Activated naive CD4-positive, alpha-beta T cell treated with anti-CD3 and anti-CD28 coated beads, Interleukin-2, amount 50 U/mL, for 72 hours (primary cell): ENCODE measurements at places on chromosomes 3 and 15.
A peak's percentile ranks its signal among the peaks of the same experiment; 100 is the strongest.

DNA sequence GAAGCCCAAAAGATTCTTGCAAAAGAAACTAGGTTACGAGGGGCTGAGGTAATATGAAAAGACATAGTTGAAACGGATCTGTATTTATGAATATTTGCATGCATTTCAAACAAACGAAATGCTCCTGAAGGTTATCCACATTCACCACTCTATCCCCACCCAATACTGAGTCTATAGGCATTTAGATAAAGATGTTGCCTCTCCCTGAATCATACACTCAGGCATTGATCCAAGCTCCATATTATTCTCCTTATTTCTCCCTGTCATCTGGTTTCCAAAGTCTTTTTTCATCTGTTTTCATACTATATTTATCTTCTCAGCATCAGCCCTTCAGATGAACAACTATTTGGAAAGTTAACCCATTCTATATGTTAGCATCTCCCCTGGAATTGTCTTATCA lies 492.5 kb upstream of the TGFBR2 start:
- no peak for DNase-seq

GRCh38 chr3:170429050-170429449 lies 10.4 kb downstream of the CLDN11 start:
- DNase-seq, result no peak

DNA sequence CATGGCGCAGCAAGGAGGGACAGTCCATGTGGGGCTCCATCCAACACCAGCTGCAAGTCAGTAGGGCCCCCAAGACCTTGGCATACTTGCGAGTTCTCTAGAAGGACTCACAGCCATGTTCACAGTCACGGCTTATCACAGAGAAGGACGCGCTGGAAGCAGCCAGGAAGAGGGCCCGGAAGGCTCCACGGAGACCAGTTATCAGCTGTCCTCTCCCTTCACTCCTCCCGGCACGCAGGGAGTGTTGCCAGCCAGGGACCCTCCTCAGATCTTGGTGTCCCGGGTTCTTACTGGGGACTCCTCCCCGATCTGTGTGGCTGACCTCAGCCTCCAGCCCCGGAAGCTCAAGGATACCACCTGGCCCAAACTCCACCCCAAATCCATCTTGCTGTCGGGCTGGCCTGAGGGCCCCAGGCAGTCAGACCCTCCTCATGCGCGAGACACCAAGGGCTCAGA lies 68.0 kb downstream of the SLTM start:
- DNase-seq, result no peak

- no peak for DNase-seq
Observed at GRCh38 chr3:51063053-51063452, 322.0 kb upstream of the MANF start.

- DNase-seq, result no peak
Observed at GRCh38 chr3:133479895-133480669, 80.2 kb downstream of the BFSP2 start.

DNA sequence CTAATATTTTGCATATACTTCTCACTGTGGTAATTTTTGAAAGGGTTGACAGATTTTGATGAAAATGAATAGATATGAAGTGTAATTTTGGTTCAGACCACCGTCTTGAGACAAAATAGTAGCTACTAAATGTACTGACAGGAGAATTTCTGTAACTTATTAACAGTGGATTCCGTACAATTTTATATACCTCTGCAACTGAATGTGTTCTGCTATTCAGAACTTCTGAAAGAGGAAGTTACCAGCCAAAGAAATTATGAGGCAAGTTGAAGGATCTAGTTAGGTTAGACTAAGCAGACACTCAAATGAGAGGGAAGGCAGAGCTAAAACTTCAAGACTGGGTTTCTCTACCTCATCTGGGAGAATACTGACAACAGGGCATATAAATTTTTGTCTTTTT lies 29.4 kb downstream of the GAP43 start:
- DNase-seq, result no peak

DNA sequence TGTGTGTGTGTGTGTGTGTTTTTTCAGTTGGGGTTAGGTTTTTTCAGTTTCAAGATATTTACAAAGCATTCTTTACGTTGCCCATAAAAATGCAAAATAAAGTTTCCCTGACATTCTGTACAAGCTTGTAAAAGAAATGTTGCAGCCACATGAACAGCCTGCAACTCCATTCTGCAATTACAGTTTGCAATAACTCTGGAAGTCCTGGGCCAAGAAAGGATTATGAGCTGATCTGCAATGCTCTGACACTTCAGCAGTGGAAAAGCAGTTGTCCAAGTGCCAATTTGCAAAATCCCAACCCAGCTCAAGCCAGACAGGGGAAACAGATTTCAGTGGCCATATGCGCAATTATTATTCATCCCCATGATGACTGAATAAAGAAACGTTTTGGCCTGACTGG lies 322.1 kb downstream of the MEX3B start:
- no peak for DNase-seq

- no peak for DNase-seq
Observed at GRCh38 chr3:110495201-110495927, 576.3 kb upstream of the NECTIN3 start.

GRCh38 chr15:68536331-68537095 lies 42.3 kb upstream of the CORO2B start:
- DNase-seq, result no peak

GRCh38 chr3:97421565-97421964 lies 343.0 kb upstream of the ARL6 start:
- DNase-seq, result no peak

DNA sequence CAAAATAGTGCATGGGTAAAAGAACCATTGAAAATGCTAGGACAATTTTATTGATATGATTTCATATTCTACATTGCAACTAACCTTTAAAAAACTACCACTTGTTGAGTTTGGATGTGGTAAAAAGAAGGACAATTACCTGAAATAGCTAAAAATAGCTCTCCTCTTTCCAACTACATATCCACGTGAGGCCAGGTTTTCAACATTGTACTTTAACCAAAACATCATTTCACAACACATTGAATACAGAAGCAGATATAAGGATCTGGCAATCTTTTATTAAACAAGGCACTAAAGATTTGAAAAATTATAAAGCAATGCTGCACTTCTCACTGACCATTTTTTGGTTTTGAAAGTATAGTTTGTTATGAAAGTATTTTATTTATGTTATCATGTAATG lies 28.1 kb upstream of the MRPL3 start:
- DNase-seq, result no peak

- no peak for DNase-seq
Observed at GRCh38 chr3:147940405-147941193, 531.4 kb downstream of the ZIC1 start.

DNA sequence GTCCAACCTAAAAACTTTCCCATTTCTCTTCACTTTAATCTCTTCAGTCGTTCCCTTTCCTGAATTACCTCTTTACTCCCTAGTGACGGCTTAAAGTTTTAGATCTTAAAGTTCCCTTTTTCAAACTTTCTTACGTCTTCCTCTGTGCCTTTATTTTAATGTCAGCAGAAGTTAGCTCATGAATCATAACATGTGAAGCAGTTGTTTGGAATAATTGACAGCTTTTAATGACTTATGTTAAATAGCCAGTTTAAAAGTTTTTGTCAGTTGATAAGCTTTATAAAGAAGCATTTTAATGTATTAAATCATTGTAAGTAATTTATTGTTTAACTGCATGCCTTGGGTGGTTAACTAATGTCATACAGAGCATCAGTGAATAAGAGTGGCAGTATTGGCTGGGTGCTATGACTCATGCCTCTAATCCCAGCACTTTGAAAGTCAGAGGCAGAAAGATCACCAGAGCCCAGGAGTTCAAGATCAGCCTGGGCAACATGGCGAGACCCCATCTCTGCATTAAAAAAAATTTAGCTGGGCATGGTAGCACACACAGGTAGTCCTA lies 33.9 kb downstream of the PIK3CA start:
- DNase-seq, result no peak

DNA sequence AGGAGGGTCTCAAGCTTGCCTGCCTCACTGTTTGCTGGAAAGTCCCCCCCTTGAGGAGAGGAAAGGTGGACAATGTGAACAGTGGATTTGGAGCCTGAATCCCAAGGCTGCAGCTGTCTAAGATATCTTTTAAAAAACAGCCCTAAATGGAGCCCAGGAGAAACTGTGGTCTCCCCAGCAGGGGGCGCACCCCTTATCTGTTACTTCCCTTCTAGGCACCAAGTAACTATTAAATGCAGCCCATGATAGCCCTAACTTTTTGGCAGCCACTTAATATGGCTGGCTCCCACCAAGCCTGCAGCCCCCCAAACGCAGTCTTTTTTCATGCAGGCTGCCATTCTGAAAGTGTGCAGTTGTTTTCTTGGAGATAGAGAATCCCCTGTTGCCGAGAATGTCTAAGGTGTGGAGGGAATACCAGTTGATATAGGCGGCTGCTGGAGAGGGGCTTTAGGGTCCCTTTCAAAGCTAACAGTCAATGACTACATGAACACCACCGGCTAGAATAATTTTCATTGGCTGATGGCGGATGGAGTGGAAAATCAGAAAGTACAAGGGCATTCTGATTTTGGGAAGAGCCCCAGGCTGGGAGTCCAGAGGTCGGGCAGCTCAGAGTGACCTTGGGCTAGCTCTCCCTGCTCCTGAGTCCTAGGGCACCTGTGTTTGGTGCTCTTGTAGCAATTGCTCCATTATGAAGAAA lies 1.3 kb downstream of the RHCG start:
- DNase-seq, result peak; percentile 60

DNA sequence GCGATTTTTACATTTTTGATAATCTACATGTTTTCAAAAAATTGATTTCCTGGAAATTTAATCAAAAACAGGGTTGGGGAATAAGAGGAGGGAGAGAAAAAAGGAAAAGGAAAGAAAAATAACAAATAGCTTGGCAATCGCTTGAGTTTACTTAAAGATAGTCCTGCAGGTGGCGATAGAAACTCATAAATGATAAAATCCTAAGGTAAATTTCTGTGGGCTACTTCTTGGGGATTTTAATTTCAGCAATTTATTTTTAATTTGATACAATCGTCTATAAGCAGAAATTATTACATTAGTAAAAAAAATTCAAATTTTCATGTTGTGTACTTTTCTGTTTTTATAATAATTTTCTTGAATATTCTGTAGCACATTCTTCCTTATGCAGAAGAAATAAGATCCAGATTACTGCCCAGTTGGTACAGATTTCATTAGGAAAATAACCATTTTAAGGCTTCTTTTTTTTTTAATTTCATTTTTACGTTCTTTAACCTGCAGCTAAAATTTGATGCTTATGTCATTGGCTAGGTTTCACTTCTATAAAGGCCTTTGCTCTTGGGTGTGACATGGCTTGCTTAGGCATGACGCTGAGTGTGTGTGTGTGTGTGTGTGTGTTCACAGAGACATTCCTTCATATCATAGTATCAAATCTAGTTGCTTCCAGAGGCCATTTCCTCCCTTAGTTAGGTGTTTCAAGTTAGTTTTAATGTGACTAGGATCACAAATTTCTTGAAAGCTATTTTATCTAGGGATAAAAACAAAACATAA lies 181.8 kb downstream of the MCTP2 start:
- no peak for DNase-seq

DNA sequence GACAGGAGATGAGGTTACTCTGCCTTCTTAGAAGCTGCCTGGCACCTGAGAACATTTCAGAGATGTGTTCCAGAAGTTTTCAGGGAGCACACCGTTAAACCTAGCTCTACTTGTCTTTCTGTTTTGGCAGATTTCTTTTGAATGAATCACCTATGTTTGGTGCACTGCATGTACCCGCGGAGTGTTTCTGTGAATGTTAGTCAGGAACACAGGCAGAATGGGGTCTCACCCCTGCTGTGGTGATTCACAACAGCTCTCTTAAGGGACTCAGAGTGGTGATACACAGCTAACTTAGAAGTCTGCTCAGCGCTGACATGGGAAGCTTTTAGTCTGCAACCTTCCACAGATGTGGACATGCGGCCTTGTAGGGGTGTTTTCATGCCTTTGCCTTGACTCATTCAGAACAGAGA lies 24.0 kb downstream of the TSEN2 start:
- DNase-seq, result no peak

GRCh38 chr15:27271258-27271657 lies 300.3 kb downstream of the GABRG3 start:
- no peak for DNase-seq

DNA sequence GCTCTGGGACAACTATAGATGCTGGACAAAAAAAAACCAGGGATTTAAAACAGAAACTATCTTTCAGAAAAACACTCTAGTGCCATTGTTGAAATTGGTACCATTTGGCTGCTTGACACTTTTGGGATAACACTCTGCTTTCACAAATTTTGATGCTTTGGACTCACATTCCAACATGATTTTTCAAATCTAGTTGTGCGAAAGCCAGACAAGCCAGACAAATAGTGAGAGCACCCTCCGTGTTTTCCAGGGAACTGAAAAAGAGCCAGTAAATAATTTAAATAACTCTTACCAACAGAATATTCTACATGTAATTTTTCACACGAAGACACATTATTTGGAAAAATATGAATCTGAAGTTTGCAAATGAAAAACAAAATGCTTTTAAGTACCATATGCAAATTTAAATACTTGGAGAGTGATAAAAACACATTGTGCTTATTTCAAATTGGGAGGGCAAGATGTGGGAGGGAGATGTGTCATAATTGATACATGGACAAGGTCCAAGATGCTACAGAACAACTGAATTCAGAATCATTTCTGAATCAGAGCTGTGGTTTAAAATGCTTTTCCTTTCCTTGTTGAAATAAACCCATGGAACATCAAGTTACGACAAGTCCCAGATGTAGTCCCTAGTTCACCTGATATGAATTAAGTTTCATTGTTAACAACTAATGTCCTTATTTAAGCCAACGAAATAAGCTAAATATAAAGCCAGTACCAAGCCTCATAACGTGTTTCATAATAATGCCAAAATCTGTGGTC lies 144.2 kb upstream of the SOX2 start:
- no peak for DNase-seq

- no peak for DNase-seq
Observed at GRCh38 chr3:84893211-84893610, 65.6 kb upstream of the CADM2 start.

- DNase-seq, result no peak
Observed at GRCh38 chr15:92954578-92954977, 54.5 kb downstream of the CHD2 start.

- no peak for DNase-seq
Observed at GRCh38 chr3:10553591-10554235, 48.3 kb upstream of the ATP2B2 start.

GRCh38 chr3:118803096-118803476 lies 231.6 kb downstream of the IGSF11 start:
- DNase-seq, result no peak

GRCh38 chr3:46286947-46287565 lies 44.8 kb downstream of the CCR3 start:
- DNase-seq, result no peak

- DNase-seq, result no peak
Observed at GRCh38 chr3:165225604-165226003, 29.4 kb upstream of the SLITRK3 start.
